RCC 7860 (cell line): ENCODE measurements at places on chromosomes 2 and 18.

- no peak for DNase-seq
Observed at GRCh38 chr2:72235497-72236415, 88.1 kb upstream of the CYP26B1 start.

DNA sequence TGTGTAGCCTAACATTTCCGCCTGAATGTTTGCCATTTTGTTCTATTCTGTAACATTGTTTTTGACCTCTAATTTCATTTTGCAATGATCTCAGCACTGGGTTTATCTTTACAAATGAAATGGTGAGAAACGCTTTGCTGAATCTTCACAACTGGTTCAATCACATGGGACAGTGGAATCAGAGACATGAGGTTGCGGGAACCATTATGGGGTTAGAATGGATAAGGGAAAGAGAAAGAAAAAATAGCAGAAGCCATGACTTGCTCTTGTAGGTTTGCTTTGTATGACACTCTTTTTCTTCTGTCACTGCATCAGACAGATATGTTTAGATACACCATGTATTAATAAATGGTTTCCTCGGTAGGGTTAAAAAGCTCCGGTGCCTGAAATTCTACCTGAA, 114.3 kb upstream of the PELI1 start:
- DNase-seq: no peak

GRCh38 chr2:226869371-226869770, 33.5 kb downstream of the RHBDD1 start:
- no peak for DNase-seq

DNA sequence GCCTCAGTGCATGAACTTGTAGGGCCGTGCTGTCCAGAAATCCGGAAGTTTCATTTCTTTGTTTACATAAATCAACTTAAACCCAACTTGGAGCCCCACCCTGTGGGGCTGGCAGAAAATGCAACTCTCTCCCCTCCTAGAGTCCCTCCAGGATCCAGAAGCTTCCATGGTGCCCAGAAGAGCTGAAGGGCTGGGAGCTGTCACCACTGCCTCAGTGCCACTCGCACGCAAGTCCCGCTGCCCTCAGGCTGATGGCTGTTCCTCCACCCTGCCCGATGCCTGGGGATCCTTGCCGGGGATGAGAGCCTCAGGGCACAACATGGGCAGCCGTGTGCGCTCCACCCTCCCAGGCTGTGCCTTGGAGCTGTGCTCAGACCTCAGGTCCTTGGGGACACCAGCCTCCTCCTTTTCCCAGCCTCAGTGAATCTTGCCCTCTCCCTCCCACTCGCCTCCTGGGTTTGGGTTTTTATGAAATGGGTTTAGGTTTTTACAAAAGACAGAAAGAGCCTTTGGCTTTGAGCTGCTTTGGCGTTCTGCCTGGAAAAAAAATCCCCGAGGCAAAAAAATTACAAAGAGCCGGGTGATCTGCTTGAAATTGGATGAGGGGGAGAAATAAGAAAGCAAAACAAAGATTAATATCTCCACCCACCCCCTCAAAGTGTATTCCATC, 155.2 kb downstream of the TWIST2 start:
- no peak for DNase-seq

DNA sequence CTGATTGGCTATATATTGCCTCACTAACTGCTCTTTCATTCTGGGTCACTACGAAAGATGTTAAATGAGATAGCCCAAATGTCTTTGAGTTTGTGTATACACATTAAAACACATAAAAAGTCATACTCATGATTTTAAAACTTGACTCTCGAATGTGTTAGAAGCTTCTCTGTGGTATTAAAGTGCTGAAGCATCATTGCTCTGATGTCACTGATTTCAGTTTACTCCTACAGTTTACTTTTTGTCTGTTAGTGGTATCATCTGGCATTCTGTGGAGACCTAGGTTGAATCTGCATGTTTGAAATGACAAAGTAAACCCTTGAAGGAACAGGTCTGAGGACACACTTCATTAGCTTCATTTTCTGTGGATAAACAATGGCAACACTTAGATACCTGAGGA, 10.7 kb downstream of the NT5DC4 start:
- DNase-seq: no peak

DNA sequence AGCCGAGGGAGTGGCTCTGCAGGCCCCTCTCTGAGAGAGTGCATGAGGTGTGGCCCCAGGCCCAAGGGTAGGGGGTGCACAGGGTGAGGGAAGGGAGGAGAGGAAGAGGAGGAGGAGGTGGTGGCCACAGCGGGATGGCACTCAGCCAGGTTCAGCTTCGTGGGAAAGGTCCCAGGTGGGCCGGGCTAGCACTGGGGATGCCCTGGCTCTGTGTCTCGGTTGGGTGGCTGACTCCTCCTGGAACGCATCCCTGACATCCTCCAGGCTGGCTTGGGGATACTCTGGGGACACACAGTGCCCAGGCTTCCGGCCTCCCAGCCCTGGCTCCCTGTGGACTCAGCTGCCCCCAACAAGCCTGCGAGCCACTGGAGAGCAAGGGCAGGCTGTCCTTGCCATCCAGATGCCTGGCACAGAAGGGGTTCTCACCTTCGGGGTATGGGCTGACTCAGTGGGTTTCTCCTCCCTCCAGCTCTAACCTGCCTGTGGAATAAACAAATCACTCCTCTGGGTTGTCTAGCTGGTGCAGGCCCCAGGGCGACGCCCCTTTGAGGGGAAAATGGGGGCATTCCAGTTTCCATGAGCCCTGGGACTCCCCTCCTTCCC, 582 bp upstream of the ZAP70 start:
- DNase-seq: no peak

- DNase-seq: no peak
Observed at GRCh38 chr2:240347373-240347940, 88.0 kb upstream of the GPC1 start.

- no peak for DNase-seq
Observed at GRCh38 chr18:5420906-5421305, 122.9 kb downstream of the EPB41L3 start.

GRCh38 chr18:49227441-49228165, 232.8 kb downstream of the DYM start:
- DNase-seq: no peak

GRCh38 chr2:127516041-127516762, 10.1 kb downstream of the IWS1 start:
- no peak for DNase-seq
